ENCODE measurements at places on chromosomes 2 and 18.

DNA sequence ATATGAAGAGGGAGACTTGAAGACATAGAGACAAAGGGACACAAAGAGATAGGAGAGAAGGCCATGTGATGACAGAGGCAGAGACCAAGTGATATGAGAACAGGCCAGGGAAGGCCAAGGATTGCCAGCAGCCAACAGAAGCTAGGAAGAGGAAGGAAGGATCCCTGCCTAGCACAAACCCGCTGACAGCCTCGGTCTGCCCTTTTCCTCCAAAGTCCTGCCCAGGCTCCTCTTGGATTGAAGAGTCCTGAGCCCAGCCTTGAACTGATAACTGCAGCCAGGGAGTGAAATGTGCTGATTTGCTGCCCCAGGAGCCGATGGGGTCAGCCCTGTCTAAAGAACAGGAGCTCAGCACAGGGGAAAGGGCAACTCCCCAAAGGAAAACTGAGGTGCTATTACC lies 76.6 kb downstream of the MCFD2 start:
- no peak for DNase-seq

GRCh38 chr18:10285283-10285640 lies 169.2 kb upstream of the APCDD1 start:
- DNase-seq: no peak

GRCh38 chr18:58604311-58604710 lies 24.6 kb downstream of the ALPK2 start:
- peak; percentile 44 for DNase-seq

DNA sequence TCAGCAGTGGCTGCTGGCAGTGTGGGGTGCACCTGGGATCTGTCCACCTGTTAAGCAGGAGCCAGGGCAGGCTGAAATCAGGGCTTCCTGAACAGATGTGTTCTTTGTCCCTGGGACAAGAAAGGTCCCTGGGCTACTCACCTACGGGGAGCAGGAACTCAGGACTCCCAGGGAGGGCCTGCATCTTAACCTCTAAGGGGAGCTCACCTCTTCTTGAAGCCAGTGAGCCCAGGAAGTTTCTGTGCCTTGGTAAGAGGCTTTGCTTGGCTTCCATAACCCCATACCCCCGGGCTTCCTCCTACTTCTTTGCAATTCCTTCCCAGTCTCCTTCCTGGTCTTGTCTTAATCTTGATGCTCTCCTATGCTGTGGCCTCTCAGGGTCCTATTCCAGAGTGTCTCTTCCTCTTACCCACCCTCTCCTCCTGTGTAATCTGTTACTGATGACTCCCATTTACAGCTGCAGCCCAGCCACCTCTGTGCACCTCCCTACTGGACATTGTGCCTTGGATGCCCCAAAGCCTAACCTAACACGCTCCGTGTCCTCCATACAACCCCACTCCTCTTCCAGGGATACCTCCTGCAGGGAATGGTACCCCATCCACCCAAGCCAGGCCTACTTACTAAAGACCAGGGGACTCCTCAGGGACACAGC lies 55.7 kb upstream of the MAPRE3 start:
- DNase-seq: no peak

DNA sequence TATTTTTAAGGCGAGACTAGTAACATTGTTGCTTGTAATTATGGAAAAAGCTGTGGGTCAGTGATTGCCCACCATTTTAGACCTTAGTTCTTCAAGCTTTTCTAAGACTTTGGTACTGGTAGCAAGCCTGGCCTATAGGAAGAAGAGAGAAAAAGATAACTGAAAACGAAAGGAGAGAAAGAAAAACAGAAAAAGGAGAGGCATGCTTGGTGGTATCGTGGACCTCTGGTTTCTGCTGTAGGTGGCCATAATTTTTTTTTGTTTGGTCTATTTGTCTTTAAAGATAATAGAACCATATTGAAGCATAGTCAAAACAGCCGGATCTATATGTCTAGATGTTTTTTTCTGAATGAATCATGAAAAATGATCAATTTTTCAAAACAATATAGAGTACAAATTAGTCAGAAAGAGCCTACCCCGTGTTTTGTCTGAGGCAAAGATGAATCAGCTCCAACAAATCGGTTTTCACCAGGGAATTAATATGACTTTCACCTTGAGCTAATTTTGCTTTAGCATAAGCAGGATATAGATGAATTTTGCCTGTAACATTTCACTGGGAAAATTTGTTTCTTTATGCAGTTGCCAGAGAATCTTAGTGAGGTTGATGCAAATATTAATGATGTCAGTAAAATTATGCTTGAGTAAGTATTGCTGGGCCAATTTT lies 45.7 kb downstream of the CCDC85A start:
- DNase-seq: no peak
